ENCODE measurements at places on chromosomes 12 and 14.
A peak's percentile ranks its signal among the peaks of the same experiment; 100 is the strongest.

- no peak for DNase-seq
Observed at GRCh38 chr14:90804292-90805083, 11.7 kb downstream of the TTC7B start.

GRCh38 chr12:48717252-48717695, 767 bp upstream of the CCNT1 start:
- DNase-seq, result no peak

DNA sequence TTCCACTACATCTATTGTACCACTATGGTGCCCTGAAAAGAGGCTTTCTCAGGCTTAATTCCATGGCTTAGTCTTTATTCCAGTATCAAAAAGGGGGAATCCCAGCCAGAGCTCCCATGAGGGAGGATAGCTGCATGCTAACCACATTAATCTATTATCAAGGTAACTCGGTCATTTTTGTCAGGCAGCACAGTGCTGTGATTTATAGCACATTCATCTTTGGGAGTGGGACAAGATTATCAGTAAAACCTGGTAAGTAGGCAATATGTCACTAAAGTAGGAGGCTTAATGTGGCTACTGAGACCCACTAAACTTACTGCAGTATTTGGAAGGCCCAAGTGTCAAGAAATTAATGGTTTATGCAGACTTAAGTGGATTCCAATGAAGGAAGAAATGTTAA, 58.9 kb downstream of the DAD1 start:
- DNase-seq, result no peak

- DNase-seq, result no peak
Observed at GRCh38 chr12:43694879-43695278, 63.7 kb downstream of the PUS7L start.

GRCh38 chr14:83873669-83874068, 1656.3 kb upstream of the FLRT2 start:
- no peak for DNase-seq

- DNase-seq, result no peak
Observed at GRCh38 chr12:65810036-65810435, 14.2 kb upstream of the HMGA2 start.

DNA sequence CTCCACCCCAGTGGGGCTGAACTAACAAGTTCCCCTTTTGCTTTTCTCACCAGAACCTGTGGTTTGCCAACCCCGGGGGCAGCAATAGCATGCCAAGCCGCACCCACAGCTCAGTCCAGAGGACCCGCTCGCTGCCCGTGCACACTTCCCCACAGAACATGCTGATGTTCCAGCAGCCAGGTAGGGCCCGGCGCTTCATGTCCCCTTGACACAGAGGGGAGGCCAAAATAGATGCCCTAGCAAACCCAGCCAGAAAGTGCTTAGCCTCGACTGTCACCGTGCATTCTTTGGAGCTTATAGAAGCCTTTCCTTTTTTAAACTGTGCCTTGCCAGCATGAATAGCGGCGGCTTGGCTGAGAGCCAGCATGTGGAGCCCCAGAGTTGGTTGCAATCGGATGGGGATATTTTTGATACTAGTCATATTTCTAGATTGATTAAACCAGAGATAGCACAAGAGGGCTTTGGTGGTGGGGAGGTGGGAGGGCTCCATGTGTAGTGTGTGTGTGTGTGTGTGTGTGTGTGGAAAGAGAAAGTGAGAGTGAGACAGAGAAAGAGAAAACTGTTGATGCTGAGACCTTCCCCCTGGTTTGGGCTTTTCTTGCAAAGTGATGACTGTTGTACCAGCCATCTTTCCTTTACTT, 126.1 kb downstream of the GCH1 start:
- DNase-seq, result peak; percentile 86

DNA sequence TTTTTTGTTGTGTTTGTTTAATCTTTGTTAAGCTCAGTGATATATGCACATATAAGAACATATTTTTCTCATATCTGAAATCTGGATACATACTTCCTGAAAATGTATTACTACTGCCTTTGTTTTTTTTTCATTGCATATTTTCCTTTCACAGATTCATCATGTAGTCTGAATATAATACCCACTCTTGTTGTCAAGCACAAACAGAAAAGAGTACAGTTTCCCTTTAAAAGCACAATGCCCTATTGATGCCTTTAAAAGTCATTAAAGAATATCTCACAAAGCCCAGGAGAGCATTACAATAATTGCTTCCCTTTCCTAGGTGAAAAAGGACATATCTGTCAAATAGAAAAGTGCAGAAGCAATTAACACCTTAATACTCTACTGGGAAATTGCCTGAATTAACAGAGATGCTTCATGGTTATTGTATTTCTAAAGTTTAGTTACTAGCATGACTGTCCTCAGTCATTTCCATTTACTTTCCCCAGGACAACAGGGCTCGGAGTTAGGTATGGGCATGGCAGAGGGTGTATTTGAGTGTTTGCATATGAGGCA, 107.4 kb downstream of the GRIP1 start:
- no peak for DNase-seq

- DNase-seq, result no peak
Observed at GRCh38 chr12:67531501-67531900, 117.0 kb upstream of the DYRK2 start.

DNA sequence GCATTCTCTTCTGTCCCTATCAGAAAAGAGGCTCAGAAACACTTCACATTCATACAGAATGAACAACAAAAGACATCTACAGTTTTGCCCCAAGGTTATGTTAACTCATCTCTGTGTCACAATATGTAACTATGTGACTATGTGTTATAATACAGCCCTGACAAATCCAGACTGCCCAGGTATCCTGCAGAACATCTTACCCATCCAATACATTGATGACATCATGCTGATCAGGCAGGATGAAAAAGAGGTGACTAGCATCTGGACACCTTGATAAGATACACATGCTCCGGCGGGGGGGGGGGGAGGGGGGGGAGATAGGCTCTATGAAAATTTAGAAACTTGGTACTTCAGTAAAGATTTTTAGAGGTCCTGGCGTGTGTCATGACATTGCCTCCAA, 8.3 kb upstream of the GNS start:
- no peak for DNase-seq

- DNase-seq, result no peak
Observed at GRCh38 chr12:110744601-110745264, 2.0 kb upstream of the PPP1CC start.

GRCh38 chr14:82641050-82641540, 1107.4 kb upstream of the SEL1L start:
- DNase-seq, result no peak

DNA sequence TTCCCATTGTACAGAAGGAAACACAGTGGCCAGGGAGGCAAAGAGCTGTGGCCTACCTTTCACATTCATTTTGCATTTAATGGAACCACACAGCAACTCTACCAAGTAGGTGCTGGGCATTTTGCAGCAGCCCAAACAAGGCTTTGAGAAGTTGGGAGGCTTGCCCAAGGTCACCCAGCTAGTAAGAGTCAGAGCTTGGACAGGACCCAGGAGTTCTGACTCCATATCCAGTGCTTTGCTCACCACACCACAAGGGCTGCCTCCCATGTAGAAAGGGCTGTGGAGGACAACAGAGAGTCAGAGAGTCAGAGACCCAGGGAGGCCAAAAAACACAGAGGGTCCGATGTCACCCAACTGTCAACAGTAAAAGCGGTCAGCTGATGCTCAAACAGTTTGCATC, 400.2 kb downstream of the BCL11B start:
- DNase-seq, result no peak

GRCh38 chr14:92686411-92686899, 62.0 kb downstream of the LGMN start:
- DNase-seq, result no peak

DNA sequence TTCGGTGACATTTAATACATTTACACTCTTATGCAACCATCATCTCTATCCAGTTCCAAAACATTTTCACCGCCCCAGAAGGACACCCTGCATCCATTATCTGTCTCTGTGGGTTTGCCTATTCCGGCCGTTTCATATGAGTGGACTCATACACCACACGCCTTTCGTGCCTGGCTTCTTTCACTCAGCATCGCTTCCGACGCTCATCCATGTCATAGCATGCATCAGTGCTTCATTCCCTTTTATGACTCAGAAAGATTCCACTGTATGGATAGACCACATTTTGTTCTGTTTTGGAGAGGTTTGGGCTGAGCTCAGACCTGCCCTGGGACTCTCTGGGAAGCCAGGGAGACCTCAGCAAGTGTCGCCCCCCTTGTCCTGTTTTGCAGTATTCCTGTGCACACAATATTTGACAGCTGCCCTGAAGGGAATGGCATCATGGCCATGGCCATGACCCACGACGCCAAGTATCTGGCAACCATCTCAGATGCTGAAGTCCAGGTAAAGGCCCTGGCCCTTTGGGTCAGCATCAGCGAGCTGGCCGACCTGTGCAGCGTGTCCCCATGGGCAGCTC, 23.8 kb downstream of the CFAP251 start:
- DNase-seq, result no peak

DNA sequence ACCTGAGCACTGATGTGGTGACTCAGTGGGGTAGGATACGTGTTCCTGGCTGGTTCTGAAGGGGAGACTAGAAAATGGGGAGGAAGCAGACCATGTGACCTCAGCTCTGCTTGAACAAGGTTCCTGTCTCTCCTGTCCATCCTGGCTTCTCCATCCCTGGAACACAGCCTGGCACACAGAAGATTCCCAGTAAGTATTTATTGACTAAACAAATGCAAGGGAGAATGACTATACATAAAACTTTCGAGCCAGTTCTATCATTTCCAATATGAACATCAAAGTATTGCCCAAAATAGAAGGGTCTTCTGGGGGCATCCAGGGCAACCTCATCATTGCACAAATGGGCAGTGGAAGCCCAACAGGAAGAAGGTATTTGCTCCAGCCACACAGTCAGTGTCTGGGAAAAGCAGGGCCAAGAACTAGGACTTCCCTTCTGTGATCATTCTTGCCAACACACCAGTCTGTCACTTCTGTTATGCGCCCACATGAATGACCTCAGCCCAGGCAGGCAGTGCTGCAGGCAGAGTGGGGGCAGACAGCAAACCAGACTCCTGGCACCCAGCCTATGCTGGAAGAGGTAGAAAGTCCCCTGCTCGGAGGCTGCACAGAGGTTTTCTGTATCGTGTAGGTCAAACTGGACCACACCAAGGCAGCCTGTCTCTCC, 5.6 kb upstream of the SERPINA9 start:
- no peak for DNase-seq

DNA sequence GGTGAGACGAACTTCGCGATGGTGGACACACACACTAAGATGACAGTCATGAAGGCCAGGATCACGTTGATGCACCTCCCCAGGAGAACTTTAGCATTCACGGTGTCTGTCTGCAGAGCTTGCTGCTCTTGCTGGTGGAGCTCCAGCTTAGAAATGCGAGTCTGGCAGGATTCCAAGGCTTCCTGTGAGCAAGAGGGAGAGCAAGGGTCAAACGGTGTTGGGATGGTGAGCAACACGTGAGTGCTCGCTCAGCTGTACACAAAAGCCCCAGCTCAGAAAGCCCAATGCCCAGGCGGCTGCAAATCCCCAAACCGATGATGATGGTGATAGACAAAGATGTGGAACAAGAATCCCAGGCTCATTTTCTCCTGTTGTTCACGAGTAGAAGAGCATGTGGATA, 78.8 kb downstream of the TMCC3 start:
- DNase-seq, result no peak

DNA sequence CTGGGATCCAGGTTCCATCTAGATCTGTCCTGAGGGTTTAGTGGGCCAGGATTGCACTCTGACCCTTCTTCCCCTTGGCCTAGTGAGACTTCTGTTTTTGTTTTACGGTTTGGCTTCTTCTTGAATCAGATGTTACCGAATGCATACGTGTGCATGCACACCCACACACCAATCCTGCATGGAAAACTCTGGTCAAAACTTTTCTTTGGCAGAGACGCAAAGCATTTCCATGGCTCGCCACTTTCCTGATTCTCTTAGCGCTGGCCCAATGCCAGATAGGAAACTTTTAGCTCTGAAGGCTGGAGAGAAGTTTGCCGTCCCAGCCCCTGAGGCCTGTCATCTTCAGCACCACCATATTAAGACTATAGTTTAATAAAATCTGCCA, 67.4 kb upstream of the ACTN1 start:
- DNase-seq, result no peak

DNA sequence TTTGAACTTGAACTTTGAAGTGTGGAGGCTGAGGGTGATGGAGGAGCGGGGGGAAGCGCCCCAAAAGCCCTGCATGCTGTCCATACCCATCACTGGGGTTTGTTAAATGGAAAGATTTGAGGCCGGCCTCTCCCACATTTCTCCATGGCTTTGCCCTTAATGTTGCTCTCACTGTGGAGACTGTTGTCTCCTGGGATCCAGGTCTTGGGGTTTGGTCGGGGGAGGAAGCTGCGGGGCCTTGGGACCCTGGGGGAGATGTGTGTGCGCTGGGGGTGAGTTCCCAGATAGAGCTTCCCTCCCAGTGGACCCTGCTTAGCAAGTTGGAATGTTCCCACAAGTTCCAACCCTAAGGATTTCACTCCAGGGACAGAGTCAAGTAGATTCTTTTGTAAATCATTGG, 28.0 kb upstream of the LRTM2 start:
- no peak for DNase-seq

DNA sequence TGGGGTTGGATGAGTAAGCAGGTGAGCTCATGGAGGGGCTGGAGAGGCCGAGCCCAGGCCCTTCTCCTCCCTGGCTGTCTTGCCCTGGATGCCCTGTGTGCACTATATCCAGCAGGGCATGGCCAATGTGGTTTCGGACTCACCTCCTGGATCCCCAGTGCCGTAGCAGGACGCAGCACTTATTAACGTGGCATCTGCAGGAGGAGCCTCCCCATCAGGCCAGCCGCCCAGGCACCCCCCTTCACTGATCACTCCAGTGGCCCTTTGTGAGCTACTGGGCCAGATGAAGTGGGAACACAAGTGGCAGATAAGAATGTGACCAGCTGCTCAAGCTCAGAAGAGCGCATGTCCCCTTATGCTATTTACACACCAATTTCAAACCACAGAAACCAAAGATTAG, 43.1 kb upstream of the DICER1 start:
- DNase-seq, result no peak

DNA sequence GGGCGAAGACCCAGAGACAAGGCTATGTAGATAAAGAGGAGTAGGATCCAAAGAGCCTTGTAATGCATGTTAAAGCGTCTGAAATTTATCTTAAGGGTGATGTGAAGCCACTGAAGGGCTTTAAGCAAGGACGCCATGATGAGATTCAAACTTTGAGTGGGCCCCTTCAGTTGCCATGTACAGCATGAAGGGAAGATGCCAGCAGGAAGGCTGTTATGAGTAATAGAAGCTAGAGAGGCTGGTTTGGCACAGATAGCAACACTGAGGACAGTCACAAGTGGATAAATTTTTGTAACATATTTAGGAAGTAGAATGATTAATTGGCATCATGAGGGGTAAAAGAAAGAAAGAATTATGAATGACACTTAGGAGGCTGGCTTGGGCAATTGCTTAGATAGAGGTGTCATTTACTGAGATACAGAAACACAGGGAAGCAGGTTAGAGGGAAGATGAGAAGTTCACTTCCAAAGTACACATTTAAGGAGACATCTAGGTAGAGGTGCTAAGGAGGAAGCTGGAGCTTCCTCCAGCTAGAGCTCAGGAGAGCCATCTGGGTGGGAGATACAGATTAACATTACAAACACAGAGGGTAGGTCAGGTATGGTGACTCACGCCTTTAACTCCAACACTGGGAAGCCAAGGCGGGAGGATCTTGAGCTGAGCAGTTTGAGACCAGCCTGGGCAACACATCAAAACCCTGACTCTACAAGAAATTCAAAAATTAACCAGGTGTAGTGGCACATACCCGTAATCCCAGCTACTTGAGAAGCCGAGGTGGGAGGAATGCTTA, 13.7 kb downstream of the ATG2B start:
- no peak for DNase-seq

GRCh38 chr12:32477714-32478113, 78.4 kb downstream of the FGD4 start:
- no peak for DNase-seq

GRCh38 chr14:102218688-102219087, 79.0 kb downstream of the WDR20 start:
- DNase-seq, result no peak

GRCh38 chr12:131101703-131102492, 148.2 kb downstream of the ADGRD1 start:
- DNase-seq, result no peak

Data from stimulated activated CD4-positive, alpha-beta T cell treated with anti-CD3 and anti-CD28 coated beads, Interleukin-1b, Interleukin-23, amount 100 ng/mL, for 48 hours (primary cell).